ENCODE measurements at places on chromosomes 1 and 21.

- DNase-seq = no peak
Measured at GRCh38 chr1:29410476-29410875, 174.2 kb downstream of the PTPRU start.

DNA sequence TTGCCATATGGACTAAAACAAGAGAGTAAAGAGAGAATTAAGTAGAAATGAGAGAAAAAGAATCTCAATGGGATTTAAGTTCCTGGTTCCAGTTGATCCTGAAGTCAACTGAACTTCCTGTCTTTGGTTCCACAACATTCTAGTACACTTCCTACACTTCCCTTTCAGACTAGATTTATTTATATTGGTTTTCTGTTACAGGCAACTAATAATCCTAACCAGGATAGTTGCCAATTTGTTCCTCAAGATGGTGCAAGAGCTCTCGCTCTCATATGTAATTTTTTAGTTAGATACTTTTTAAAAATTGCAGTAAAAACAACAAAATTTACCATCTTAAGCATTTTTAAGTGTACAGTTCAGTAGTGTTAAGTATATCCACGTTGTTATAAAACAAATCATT lies 28.8 kb upstream of the TRIM45 start:
- no peak for DNase-seq

- no peak for DNase-seq
Measured at GRCh38 chr1:3140437-3140836, 71.4 kb downstream of the PRDM16 start.

DNA sequence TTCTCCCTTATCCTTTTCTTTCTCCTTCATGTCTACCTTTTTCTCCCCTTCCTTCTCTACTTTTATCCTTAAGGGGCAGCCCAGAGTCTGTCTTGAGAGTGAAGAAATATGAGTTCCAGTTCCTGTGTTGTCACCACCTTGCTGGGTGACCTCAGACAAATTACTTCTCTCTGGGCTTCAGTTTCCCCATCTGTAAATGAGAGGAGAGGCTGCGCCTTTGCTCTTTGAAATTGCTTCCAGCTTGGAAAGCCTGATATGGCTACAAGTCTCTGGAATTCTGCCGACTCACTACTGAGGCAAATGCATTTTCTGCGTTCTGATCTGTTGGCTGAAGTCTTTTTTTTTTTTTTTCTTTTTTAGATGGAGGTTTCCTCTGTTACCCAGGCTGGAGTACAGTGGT lies 119.2 kb downstream of the SYF2 start:
- peak; percentile 64 for DNase-seq

GRCh38 chr1:229440851-229441537 lies 7.1 kb upstream of the ACTA1 start:
- DNase-seq = peak; percentile 84

- peak; percentile 86 for DNase-seq
Measured at GRCh38 chr1:24201941-24202440, 14.9 kb upstream of the IFNLR1 start.

DNA sequence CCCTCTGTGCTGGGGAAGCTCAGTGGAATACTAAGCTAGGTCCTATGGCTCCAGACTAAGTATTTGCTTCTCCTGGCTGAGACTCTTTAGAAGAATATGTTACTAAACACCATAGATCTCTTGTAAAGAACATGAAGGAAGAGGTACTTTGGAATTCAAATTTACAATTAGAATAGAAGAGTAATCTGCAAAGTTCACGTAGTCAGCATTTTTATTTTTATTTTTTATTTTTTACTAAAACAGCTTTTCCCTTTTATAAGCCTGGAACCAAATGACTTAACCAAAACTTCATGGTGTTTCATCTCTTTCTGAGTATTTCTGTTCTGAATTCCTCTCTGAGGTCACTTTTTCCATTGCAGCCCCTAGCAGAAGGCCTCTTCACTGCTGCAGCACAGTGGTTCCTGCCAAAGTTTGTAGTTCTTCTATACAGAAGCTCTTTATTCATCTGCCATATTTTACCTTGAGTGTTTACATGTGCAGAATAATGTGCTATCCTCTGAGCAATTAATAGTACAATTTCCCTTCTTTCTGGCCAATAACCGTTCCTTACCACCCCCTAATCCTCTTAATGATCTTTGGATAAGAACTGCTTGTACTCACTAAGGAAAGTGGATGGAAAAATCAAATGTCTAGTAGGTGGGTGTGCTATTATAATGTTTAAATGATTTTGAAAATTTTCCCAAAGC lies 27.2 kb downstream of the TSEN15 start:
- DNase-seq = peak; percentile 4

GRCh38 chr1:202248861-202249260 lies 55.3 kb downstream of the LGR6 start:
- DNase-seq = no peak

- DNase-seq = peak; percentile 57
Measured at GRCh38 chr1:42334240-42335049, 590 bp downstream of the FOXJ3 start.

GRCh38 chr1:23044035-23044434 lies 24.8 kb downstream of the KDM1A start:
- DNase-seq = no peak

- DNase-seq = no peak
Measured at GRCh38 chr1:15400627-15401026, 9.1 kb upstream of the EFHD2 start.

DNA sequence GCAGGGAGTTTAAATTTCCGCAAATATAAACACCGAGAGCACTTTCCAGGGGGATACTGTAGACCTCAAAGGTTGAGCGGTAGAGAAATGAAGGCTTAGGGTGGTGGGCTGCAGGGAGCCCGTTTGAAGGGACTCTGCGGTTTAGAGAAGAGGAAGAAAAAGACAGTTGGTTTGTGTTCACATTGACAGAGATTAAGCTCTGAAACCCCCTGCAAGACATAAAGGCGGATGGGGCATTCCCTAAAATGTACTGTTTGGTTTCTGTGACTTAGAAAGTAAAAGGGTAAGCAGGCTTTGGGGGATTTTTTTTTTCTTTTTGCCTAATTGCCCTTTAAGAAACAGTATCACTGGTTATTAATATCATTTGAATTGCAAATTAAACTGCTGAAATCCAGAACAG lies 1.3 kb downstream of the KAZN start:
- DNase-seq = no peak

- DNase-seq = peak; percentile 69
Measured at GRCh38 chr21:42025376-42026081, 15.4 kb upstream of the ZBTB21 start.

- no peak for DNase-seq
Measured at GRCh38 chr1:116372191-116372590, 853 bp upstream of the ATP1A1 start.

DNA sequence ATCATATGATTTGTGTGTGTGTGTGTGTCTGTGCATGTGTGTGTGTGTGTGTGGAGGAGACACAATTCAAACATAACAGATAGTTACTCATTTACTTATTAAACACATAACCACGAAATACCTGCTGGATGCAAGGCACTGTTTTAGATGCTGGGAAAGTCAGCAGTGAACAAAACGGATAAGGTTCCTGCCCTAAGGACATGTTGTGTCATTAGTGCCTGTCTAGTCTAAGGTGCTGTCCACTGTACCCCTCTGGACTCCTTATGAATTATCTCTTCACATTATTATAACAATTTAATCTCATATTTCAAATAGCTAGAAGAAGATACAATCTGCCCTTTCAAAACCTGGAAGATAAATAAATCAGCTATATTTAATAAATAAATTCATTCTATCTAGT lies 162.4 kb downstream of the PLPPR5 start:
- DNase-seq = no peak
